Transverse colon (tissue), 4 donors: ENCODE measurements at places on chromosomes 3 and 15. TPM values are rescaled to one million over a fixed set of nuclear protein-coding genes. Genes with fewer than 3 reads are reported as not detected.

DNA sequence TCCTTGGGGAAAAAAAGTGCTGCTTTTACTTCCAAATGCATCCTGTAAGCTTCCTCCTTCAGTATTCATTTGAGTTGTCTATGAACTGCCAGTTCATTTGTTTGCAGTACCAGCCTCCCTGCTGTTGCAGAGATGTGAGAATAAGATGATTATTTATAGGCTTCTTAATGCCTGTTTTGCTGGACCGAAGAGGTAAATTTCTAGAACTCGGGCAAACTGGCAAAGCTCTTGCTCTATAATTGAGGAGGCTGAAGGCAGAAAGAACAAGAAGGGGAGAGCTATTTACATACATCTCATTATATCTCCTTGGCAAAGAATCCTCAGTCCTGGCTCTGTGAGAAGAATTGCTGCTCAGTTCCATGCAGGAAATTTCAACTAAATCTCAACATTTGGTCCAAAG, 790.4 kb downstream of the GRM7 start:
- H3K36me3 ChIP-seq = no peaks in the 10 kb centered on the region
- no peaks in the 10 kb centered on the region for H3K27me3 ChIP-seq
- no peak for DNase-seq
- no peaks in the 10 kb centered on the region for H3K4me1 ChIP-seq
- H3K4me3 ChIP-seq = no peak overlapping the region

- no peaks in the 10 kb centered on the region for H3K36me3 ChIP-seq
- no peak overlapping the region for H3K27ac ChIP-seq
- DNase-seq = no peak
- H3K4me3 ChIP-seq = no peak overlapping the region
These were observed 294.2 kb upstream of the SEMA6D start for GRCh38 chr15:47422881-47423665.

PRSS50 gene
- total RNA-seq = 0.14 TPM

NRG4 gene
- total RNA-seq = 5.1 TPM

GRCh38 chr3:119808843-119809242, 26.9 kb downstream of the NR1I2 start:
- H3K4me3 ChIP-seq = no peak overlapping the region
- no peak for DNase-seq
- H3K36me3 ChIP-seq = no peaks in the 10 kb centered on the region
- no peaks in the 10 kb centered on the region for H3K4me1 ChIP-seq
- no peak overlapping the region for H3K27ac ChIP-seq

P2RY12 gene
- total RNA-seq = 1.1 TPM

GRCh38 chr3:46629551-46630517, 17.5 kb downstream of the FAM240A start:
- H3K36me3 ChIP-seq = no peaks in the 10 kb centered on the region
- H3K27ac ChIP-seq = peak overlapping the region; percentile 78
- peak; percentile 84 for DNase-seq
- H3K4me1 ChIP-seq = peaks cover 25% of the 10 kb centered on the region

DNA sequence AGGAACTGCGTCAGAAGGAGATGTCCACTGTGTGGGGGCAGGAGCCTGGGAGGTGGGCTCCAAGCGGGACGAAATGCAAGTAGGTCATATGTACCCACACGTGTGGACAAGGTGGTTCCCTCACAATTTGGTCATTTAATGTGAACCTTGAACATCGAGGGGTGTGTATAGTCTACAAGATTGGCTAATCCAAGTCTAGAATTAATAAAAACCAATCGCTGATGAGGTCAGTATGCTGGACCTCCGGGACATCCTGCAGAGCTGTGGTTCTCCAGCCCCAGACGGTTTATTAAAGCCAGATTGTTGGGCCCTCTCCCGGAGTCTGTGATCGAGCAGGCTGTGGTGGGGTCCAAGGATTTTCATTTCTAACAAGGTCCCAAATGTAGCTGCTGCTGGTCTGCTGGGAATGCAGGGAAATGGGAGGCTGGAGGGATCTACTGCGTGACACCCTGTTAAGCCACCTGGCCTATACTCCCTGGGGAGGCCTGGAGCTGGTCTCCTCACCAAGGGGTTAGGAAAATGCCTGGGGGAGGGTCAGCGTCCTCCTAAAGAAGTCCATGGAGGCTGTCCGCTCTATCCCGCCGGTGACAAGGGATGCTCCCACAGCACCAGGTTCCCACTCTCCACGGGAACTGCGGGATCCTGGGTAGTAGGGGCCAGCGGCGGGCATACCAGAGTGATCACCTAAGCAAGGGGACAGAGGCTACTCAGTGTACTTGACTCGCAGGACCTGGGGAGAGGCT, 25.1 kb downstream of the PCSK6 start:
- H3K4me1 ChIP-seq = no peaks in the 10 kb centered on the region

DNA sequence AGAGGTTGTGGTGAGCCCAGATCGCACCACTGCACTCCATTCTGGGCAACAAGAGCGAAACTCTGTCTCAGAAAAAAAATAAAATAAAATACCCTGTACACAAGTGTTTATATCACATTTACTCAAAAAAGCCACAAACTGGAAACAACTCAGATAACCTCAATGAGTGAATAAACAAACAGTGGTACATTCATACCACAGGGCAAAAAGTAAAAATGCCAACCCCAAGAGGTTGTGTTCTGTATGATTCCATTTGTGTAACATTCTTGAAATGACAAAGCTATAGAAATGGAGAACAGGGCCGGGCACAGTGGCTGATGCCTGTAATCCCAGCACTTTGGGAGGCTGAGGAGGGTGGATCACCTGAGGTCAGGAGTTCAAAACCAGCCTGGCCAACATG, 12.9 kb downstream of the EDC3 start:
- DNase-seq = no peak
- no peaks in the 10 kb centered on the region for H3K27me3 ChIP-seq
- H3K36me3 ChIP-seq = peaks cover 8% of the 10 kb centered on the region
- H3K27ac ChIP-seq = no peak overlapping the region
- H3K4me3 ChIP-seq = no peak overlapping the region

DNA sequence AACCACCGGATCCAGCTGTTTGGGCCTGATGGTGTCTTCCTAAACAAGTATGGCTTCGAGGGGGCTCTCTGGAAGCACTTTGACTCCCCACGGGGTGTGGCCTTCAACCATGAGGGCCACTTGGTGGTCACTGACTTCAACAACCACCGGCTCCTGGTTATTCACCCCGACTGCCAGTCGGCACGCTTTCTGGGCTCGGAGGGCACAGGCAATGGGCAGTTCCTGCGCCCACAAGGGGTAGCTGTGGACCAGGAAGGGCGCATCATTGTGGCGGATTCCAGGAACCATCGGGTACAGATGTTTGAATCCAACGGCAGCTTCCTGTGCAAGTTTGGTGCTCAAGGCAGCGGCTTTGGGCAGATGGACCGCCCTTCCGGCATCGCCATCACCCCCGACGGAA, 60.1 kb upstream of the CCR4 start:
- H3K27ac ChIP-seq = no peak overlapping the region
- no peak overlapping the region for H3K4me3 ChIP-seq
- H3K4me1 ChIP-seq = no peaks in the 10 kb centered on the region
- no peak for DNase-seq
- no peaks in the 10 kb centered on the region for H3K36me3 ChIP-seq

DNA sequence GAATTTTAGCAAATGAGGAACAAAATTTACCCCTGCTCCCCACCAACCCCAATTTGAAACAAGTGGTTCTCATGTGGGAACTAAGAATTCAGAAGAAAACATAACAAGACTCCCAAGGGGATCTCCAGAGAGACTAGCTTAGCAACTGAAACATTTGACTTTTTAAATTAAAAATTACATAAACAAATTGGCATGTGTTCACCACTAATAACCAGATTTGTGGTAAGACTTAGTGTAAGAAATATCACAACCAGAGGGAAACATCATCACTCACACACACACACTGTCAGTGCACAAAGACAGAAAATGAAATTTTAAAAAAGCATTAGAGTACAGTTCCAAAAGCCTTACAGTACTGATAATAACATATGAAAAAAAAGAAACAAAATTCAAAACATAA, 348.8 kb downstream of the CGGBP1 start:
- no peaks in the 10 kb centered on the region for H3K4me1 ChIP-seq
- no peak for DNase-seq
- no peak overlapping the region for H3K27ac ChIP-seq
- no peak overlapping the region for H3K4me3 ChIP-seq

SH3GL3 gene
- total RNA-seq = not detected

GRCh38 chr3:14554715-14555114, 14.6 kb upstream of the GRIP2 start:
- DNase-seq = no peak
- H3K4me3 ChIP-seq = no peak overlapping the region
- no peaks in the 10 kb centered on the region for H3K4me1 ChIP-seq
- no peaks in the 10 kb centered on the region for H3K36me3 ChIP-seq
- no peak overlapping the region for H3K27ac ChIP-seq
- H3K27me3 ChIP-seq = peaks cover 9% of the 10 kb centered on the region

- peaks cover 4% of the 10 kb centered on the region for H3K36me3 ChIP-seq
- H3K27me3 ChIP-seq = no peaks in the 10 kb centered on the region
- peaks cover 31% of the 10 kb centered on the region for H3K4me1 ChIP-seq
- no peak overlapping the region for H3K27ac ChIP-seq
These were observed 24.3 kb downstream of the SIAH2 start for GRCh38 chr3:150738688-150739087.

DNA sequence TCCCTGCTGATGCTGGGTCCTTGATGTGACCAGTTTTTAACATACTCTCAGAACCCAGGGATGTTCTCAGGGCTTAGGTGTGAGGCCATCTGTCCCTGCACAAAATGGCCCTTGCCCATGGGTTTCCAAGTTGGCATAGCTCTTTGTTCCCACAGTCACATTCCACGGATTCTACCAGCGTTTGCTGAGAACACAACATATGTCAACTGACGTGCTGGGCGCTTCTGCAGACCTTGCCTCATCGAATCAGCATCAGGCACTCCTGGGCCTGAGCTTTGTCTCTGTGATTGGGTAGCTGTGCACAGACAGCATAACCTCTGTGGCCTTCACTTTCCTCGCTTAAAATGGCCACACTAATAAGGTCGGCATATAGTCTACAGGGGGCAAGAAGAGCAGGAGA, 69.0 kb downstream of the MGLL start:
- H3K36me3 ChIP-seq = no peaks in the 10 kb centered on the region
- H3K27me3 ChIP-seq = no peaks in the 10 kb centered on the region
- no peak for DNase-seq
- no peak overlapping the region for H3K27ac ChIP-seq
- H3K4me3 ChIP-seq = no peak overlapping the region

DNA sequence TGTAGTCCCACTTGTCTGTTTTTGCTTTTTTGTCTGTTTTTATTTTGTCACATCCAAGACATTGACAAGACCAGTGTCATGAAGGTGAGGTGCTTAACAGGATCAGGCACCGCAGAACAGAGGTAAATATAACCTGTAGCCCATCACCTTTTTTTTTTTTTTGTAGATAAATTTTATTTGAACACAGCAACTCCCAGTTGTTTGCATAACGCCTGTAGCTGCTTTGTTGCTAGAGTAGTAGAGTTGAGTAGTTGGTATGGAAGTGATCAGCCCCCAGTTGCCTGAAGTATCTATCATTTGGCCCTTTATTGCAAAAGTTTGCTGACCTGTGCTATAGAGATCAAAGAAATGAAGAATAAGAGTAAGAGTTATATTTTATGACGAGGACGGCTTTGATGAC, 135.0 kb downstream of the TCF12 start:
- H3K36me3 ChIP-seq = no peaks in the 10 kb centered on the region
- DNase-seq = no peak
- H3K4me3 ChIP-seq = no peak overlapping the region
- peaks cover 21% of the 10 kb centered on the region for H3K4me1 ChIP-seq

- H3K27ac ChIP-seq = no peak overlapping the region
- DNase-seq = peak; percentile 18
- H3K27me3 ChIP-seq = peaks cover 32% of the 10 kb centered on the region
- peaks cover 7% of the 10 kb centered on the region for H3K4me1 ChIP-seq
These were observed 220.1 kb upstream of the PRICKLE2 start for GRCh38 chr3:64445109-64445943.

DNA sequence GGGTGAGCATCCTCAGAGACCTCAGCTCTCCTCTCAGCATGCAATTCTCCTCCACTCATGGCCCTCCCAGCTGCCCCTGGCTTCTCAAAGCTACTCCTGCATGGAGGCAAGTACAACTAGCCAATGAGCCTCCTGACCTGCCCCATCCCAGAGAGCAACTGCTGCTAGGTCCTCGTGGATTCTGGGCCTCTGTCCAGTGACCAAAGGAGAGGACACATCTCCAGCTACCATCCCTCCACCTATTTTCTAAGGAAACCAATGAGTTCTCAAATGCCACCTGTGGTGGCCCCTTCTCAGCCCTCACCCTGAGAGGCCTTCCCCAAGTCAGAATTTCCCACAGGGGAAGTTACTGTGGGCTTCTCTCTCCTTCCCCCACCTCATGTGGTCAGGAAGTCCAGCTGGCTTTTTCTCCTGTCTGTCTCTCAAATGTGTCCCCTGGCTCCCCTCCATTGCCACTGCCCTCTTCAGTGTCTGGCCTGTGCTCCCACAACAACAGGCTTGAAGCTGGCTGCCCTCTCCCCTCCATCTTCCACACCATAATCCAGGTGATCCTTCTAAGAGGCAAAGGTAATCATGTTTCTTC, 43.0 kb downstream of the LIPC start:
- H3K36me3 ChIP-seq = no peaks in the 10 kb centered on the region
- H3K27ac ChIP-seq = no peak overlapping the region
- no peak for DNase-seq
- peaks cover 12% of the 10 kb centered on the region for H3K4me1 ChIP-seq

DNA sequence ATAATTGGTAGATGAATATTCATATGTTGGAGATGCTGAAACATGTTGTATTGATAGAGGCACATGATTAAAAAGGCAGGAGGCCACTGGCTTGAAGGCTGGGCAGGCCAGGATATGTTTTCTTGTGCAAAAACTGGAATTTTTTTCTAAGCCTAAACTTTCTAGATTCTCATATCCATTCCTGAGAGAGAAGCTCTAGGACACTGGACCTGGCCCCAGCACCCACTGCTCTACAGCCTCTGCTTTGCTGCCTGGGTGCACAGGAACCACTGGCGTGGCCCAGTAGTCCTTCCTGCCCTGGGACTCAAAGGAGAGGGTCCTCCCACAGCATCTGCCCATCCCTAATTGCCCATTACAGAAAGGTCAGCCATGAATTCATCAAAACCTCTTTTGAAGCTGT, 58.1 kb upstream of the APEH start:
- H3K27me3 ChIP-seq = no peaks in the 10 kb centered on the region
- H3K27ac ChIP-seq = no peak overlapping the region
- H3K4me3 ChIP-seq = no peak overlapping the region
- H3K4me1 ChIP-seq = no peaks in the 10 kb centered on the region
- no peaks in the 10 kb centered on the region for H3K36me3 ChIP-seq
- DNase-seq = no peak

- peak; percentile 41 for DNase-seq
- no peak overlapping the region for H3K4me3 ChIP-seq
- H3K27me3 ChIP-seq = no peaks in the 10 kb centered on the region
- no peak overlapping the region for H3K27ac ChIP-seq
- H3K4me1 ChIP-seq = peaks cover 10% of the 10 kb centered on the region
These were observed 41.6 kb downstream of the NR2C2 start for GRCh38 chr3:14988988-14989394.

FRMD5 gene
- total RNA-seq = 1.5 TPM

LAMB2 gene
- total RNA-seq = 141 TPM

DNA sequence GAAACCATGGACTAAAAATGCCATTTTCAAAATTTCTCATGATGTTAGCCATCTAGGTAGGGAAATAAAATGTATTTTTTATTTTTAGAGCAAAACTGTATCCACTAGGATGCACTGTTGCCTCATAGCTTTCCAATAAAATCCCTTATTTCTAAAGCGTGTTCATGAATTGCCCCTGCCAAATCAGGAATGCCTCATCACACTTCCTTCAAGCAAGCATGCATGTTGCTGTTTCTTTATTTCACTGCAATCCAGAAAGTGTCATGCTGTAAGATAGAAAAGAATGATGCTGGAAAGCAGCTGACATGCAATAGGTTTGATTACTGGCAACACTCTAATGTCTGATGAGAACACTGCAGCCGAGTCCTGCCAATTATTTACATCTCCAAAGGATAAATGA, 239.5 kb downstream of the CHL1 start:
- no peaks in the 10 kb centered on the region for H3K27me3 ChIP-seq
- H3K36me3 ChIP-seq = no peaks in the 10 kb centered on the region
- H3K4me1 ChIP-seq = no peaks in the 10 kb centered on the region
- no peak for DNase-seq
- no peak overlapping the region for H3K27ac ChIP-seq
